ENCODE measurements at places on chromosomes 2 and 18.

- peak; percentile 25 for DNase-seq
Observed at GRCh38 chr2:201448701-201449100, 2.6 kb downstream of the TRAK2 start.

- no peak for DNase-seq
Observed at GRCh38 chr2:88842656-88843460, 151.4 kb downstream of the RPIA start.

DNA sequence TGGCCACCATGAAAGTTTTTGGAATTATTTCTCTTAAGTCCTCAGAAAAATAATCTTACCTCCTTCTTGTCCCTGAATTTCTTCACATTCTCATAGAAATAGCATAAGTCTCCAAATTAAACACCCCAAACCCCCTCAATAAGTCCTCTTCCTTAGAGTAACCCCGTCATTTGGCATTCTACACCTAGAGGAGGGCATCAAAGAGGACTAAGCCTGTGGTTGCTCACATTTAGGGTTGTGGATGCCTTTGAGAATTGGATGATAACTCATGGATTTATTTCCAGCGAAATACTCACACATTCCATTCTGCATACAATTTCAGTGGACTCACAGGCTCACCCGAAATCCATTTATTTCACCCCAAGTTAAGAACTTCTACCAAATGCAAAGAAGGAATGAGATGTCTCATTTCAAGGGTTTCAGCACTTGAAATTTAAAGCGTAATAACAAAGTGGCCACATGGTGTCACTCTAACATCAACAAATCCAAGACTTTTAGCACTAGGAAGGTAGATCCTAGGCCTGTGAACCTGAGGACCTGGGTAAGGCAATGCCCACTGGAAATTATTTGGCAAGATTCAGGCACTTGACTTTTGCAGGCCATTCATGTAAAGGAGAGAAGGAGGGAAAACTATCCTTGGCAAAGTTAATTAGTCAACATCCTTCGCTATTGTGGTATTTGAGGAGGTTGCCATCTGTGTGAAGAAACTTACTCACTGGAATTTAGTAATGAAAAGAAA is 24.6 kb downstream of the DYTN start:
- DNase-seq = no peak

- DNase-seq = peak; percentile 50
Observed at GRCh38 chr2:160493227-160494028, at the start of gene RBMS1. RBMS1 (minus strand) TSS chr2:160493807; CDS start chr2:160493363, 444 bp downstream.

DNA sequence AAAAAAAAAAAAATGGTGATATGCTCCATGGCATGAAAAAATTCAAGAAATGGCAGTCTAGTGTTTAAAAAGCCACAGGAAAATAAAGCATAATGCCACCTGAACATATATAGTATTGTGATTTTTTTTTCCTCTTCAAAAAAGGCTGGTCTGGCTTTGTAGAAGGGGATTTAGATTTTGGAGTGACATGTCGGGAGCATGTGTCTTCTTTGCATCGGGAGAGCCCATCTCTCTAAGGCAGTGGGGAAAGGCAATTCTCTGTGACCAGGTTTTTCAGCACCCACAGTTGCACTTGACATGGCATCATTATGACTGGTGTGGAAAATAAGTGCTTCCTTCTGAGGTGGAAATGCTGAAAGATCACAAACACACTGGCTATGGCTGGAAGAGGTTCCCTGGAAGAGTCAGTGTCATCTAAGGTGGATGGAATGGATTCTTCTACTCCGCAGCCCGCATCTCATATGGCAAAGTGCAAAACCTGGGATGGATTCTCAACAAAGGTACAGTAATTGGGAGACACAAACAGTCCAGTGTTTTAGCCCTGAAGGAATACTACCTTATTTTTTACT is 172.5 kb downstream of the AGAP1 start:
- peak; percentile 8 for DNase-seq
